ENCODE measurements at places on chromosomes 4 and X.

GRCh38 chrX:2478546-2479419, 22.0 kb downstream of the DHRSX start:
- DNase-seq = no peak

- no peak for DNase-seq
These were observed 135.8 kb upstream of the GUCY1A1 start for GRCh38 chr4:155530857-155531256.

GRCh38 chr4:181693517-181693916, 549.7 kb upstream of the TENM3 start:
- DNase-seq = no peak

- no peak for DNase-seq
These were observed 11.2 kb upstream of the C1QTNF7 start for GRCh38 chr4:15416357-15417232.

DNA sequence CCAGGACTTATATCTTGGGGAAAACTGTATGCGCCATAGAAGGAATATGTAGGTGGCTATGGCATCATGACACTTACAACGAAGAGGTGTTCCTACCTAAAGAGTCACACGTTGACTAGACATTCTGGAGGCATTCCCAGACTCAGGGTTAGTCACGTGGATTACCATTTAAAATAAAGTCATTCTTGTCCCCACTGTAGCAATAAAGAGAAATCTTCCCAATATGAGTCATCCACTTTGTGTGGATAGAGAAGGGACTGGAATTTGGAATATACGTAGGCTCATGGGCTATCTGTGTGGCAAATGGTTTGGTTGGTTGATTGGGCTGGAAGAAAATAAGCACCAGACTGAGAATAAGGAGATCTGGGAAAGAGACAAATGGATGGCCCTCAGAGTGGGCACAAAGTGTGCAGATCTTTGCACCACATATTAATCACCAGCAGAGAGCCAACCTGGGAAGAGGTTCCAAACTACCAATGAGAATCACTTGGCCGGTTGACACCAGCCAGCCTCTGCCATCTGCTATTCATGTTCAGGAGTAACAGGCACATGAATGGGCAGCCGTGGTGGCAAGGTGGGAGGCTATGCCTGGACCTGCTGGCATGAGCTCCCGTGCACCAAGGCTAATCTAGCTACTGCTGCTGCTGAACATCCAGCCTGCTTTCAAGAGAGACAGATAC, 41.0 kb downstream of the MTNR1A start:
- no peak for DNase-seq

DNA sequence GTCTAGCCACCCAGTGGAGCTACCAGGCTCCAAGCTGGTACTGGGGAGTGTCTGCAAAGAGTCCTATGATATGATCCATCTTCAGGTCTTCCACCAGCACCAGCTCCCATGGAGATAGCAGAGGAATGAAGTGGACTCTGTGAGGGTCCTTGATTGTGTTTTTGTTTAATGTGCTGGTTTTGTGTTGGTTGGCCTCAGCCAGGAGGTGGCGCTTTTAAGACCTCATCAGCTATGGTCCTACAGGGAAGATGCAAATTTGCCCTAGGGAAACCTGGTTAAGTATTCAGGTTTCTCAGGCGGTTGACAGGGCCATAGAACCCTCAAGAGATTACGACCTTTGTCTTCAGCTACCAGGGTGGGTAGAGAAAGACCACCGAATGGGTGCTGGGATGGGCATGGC, 1141.1 kb downstream of the STIM2 start:
- no peak for DNase-seq
